ENCODE measurements at places on chromosomes 3 and 15.

GRCh38 chr3:136621628-136622027 is 130.6 kb downstream of the STAG1 start:
- DNase-seq = no peak

DNA sequence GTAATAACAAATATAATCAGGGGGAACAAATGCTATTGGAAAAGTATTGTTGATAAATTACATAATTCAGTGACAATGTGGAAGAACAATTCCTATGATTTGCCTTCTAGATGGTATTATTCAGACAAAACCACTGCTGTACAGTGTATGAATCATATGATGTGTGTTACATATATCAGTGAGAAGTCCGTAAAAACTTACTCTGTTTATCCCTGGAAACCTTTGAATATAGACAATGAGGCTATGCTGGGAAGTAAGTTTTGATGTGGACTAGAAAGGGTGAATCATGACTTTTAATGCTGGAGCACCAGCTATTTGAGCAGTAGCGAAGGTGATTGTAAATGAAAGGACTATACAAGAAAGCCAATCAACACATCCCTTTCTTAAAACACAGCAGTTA is 17.9 kb downstream of the C3orf38 start:
- DNase-seq = no peak

DNA sequence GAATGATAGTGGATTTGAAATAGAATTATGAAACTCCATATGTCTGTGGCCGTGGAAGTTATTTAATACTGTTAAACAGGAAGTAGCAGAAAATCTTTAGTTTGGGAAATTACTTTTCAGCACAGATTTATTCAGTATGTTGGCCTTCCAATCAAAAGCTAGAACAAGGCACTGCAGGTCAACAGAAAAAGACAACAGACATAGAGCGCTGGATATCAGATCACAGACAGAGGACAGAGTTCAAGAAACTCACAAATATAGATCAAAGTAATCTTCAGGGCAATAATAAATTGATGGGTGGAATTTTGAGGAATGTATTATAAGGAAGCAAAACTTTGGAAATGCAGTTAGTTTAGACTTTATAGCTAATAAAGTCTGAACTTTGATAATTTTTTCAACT is 159.5 kb upstream of the TMCO5A start:
- DNase-seq = no peak

DNA sequence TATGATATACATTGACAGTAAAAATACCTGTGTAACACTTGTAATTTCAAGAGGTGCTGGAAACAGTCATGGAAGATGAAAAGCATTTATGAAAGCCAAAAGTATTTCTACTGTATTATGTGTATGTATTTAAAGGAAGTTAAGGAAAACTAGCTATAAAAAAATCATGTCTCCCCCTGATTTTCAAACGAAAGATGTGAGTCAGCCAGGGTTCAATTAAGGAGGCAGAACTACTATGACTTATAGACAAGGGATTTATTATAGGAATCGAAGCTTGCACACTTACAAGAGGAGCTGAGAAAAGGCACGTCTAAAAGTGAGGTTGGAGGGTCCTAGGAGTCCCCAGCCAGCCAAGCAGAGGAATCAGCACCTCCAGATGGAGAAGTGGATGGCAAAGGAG is 119.4 kb downstream of the SUCLG2 start:
- no peak for DNase-seq

DNA sequence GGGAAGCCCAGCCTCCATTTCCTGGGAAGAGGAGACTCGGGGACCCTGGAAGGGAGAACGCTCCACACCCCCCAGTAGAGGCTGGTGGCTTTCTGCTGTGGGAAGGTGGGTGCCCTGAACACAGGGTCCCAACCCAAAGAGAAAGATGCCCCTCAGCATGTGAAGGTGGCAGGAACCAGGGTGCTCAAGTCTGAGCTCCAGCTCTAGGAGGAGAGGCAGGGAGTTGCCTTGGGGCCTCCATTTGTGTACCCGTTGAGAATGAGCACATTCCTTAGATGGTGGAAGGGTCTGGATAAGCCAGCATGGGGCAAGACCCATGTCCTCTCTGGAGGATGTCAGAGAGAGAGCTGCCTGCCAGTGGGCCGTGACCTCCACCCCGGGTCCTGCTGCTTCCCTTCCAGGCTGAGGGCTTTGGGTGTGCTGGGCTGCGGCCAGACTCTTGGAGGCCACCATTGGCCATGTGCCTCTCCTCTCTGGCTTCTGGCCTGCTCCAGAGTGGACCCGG is 212.4 kb downstream of the TBC1D2B start:
- DNase-seq = no peak

DNA sequence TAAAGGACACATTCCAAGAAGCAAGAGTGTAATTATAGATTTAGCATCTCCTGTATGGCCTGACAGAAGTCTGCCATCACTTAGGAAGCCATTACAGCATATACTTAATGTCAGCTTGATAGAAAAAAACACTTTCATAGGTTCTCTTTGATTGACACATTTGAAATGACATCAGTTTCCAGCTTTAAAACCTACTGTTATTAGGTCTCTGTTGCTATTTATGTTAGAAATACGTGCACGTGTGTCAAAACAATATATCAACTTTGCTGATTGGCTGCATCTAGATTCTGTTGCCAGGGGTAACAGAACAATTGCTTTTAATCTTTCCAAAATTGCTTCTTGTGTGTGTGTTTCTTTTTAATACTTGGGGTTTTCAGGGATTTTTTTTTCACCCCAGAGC is 389.3 kb upstream of the ATP11B start:
- no peak for DNase-seq

DNA sequence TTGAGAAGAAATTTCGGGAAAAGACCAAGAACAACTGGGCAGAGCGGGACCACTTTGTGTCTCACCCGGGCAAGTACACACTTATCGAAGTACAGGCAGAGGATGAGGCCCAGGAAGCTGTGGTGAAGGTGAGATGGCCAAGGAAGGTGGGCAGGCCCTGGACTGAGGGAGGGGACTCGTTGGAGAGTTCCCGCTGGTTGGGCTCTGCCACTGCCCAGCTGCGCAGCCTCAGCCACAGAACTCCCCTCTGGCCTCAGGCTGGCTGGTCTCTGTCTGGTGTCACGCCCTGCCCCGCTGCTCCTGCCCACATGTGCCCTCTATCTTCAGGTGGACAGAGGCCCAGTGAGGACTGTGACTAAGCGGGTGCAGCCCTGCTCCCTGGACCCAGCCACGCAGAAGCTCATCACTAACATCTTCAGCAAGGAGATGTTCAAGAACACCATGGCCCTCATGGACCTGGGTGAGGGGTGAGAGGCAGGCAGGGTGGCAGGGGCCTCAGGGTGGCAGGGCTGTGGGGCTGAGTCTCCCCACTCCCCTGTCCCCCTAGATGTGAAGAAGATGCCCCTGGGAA is 2.4 kb downstream of the PARP3 start:
- DNase-seq = no peak

DNA sequence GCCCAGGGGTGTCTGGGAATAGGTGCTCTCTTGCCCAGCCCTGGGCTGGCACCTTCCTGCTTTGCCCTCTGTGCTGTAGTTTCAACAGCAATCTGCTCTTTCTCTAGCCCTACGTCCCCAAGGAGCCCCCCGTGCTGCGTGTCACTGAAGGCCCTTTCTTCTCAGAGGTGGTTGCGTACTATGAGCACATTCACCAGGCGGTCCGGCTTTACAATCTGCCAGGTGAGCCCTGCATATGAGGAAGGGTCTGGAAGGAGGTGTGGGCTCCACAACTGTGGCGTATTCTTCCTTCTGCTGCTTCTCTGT is 9.6 kb downstream of the MAN2A2 start:
- no peak for DNase-seq

DNA sequence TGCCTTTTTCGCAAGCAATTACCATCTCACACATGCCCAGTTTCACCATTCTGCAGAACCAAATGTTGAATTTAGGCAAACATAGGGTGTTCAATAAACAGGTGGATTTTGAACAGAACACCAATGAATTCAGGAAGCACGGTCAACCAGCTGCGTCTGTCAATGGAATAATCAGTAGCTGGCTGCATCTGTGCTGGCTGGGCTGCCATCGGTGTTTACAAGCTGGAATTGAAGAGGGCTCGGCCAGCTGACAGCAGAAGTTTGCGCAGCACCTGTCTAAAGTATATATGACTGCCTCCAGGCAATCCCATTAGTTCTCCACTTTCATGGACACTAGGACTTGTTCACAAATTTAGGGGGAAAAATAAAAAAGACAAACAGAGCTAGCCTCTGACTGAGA is 996.4 kb upstream of the CFAP20DC start:
- no peak for DNase-seq

DNA sequence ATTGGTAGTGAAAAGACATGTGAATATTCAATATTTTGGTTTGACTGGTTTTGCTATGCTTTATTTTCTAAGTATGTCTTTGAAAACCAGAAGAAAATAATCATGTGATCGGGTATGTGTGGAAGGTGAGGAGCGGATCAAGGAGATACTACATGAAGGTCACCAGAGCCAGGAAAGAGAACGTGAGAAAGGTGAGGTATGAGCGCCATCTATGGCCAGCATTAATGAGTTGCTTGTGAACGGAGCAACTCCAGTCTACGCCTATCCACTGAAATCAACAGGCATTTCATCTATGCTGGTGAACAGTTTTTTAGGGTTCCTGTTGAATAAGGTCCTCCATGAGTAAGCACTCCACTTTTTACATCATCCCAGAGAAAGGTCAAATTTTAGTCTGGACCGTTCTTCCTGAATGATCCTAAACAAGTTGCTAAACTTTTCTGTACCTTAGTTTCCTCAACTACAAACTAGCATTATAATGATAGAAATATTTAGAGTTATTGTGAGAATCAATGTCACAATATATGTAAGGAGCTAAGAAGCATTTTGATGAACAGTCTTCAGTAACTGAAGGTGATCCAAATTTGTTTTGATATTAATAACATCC is 1435.2 kb upstream of the CADM2 start:
- DNase-seq = no peak

DNA sequence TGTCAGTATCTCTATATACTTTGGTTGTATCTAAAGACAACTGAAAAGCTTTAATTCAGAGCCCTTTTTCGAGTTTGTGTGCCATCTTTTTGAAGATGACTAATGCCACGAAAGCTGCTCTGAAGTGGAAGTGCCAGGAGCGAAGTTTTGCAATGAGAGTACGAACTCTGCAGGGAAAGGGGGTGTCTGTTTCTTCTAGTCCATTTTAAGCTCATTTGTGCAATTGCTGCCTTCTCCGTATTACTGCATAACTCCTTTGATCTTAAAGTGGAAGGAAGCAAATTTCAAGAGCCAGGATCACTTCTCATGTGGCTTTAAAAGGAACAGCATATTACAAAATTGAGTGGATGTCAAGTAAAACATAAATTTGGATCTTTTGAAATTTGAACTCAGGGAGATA is 245.3 kb downstream of the FEZF2 start:
- DNase-seq = no peak

- no peak for DNase-seq
These were observed 47.8 kb downstream of the TNFAIP8L3 start for GRCh38 chr15:51046799-51047449.

GRCh38 chr15:64112073-64112772 is 16.4 kb downstream of the SNX1 start:
- no peak for DNase-seq

- no peak for DNase-seq
These were observed 25.6 kb upstream of the MAP3K13 start for GRCh38 chr3:185337231-185337816.

DNA sequence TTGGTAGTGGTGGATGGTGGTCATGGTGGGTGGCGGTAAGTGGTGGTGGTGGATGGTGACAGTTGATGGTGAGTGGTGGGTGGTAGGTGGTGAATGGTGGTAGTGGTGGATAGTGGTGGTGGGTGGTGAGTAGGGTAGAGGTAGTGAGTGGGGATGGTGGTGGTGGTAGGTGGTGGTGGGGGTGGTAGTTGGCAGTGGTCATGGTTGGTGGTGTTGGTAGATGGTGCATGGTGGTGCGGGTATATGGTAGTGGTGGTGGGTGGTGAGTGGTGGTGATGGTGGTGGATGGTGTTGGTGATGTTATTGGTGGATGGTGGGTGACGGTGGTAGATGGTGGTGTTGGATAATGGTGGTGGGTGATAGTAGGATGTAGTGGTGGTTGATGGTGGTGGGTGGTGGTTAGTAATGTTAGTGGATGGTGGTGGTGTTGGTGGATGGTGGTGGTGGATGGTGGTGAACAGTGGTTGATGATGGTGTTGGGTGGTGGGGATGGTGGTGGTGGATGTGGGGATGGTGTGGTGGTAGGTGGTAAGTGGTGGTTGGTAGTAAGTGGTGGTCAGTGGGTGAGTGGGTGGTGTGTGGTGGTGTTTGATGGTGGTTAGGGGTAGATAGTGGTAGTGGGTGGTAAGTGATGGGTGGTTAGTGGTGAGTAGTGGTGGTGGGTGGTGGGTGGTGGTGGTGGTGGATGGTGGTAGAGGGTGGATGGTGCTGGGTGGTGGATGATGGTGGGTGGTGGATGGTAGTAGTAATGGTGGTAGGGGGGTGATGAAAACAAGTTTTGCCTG is 16.7 kb upstream of the RIOX2 start:
- DNase-seq = no peak

DNA sequence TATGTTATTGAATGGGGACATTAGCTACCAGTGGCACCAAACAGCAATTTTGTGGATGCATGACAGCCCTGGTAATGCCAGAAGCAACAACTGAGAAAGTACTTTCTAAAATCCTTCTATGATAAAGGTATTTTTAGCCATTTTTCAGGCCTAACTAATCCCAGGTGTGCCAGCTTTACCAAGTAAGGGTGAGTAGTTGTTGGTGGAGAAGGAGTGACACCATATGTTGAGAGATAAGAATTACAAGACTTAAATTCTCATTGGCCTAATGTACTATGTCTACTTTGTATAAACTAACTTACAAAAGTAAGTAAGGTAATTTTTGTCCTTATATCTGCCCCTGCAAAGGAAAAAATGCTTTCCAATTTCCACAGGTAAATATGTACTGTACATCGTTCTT is 4.1 kb upstream of the COX17 start:
- DNase-seq = no peak

DNA sequence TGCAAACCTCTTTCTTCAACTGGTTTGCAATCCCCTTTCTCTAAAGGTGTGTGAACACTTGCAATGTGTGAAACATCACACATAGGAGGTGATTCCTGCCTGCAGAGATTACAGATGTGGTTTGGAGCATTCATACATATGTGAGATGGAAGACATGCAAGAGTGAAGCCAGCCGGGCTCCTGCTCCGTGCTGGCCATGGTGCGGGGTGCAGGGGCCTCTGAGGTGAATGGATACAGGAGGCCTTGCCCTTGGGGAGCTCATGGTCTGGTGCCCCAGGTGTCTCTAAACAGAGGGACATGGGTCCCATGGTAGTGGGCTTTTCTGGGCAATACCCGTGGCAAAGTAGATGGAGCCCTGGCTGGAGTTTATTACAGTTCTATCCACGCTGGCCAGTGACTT is 6.0 kb downstream of the SLC6A11 start:
- no peak for DNase-seq

DNA sequence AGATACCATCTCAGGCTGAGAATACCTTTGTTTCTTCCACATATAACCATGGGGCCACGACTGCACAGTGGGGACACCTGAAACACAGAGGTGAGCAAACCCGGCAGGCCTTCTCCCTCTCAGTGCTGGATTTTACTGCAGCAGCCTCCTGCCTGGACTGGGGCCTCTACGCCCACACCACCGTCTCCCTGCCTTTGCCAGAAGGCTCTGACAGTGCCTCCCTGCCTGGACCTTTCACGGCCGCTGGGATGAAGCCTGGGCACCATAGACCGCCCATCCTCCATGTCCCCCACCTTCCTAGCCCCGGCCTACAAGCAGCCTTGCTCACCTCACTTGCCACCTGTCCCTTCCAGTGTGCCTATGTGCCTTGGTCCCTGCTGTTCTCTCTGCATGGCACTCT is 214.3 kb downstream of the NFKBIZ start:
- no peak for DNase-seq

Data from ascending aorta (tissue), 2 donors.